ENCODE measurements at places on chromosomes 11 and 22. TPM values are rescaled to one million over a fixed set of nuclear protein-coding genes. Genes with fewer than 3 reads are reported as not detected.

- no peak for DNase-seq
Measured at GRCh38 chr22:44362249-44363012, 49.7 kb upstream of the SHISAL1 start.

DNA sequence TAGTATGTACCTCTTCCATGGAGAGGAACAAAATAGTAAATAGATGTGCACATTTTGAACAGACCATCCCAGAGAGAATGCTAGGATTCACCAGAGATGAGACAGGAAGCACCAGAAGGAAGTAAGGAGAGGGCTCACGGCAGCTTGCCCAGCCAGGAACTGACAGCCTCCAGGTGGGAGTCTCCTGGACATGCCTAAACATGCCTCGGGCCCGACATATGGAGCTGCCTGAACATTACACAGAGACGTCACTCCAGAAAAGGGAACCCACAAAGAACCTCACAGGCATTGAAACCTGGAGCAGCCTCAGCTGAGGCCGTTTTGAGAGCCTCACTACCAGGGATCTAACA is 67.4 kb downstream of the BRD1 start:
- DNase-seq: no peak

FZD4 gene
- 3.0 TPM for total RNA-seq

GRCh38 chr11:121478895-121479697 is 26.3 kb upstream of the SORL1-AS1 start:
- DNase-seq: no peak

DNA sequence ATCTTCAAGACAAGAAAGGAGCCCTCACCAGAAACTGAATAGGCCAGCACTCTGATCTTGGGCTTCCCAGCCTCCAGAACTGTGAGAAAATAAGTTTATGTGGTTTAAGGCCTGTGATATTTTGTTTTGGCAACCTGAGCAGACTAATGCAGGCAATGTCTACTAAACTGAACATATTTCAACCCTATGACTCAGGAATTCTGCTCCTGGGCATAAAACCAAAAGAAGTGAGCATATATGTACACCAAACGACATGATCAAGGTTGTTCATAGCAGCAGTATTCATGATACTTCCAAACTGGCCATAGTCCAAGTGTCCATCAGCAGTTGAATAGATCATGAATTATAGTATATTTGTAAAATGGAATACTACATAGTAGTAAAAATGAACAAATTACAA is 29.0 kb downstream of the CSNK2A3 start:
- DNase-seq: peak; percentile 7

DNA sequence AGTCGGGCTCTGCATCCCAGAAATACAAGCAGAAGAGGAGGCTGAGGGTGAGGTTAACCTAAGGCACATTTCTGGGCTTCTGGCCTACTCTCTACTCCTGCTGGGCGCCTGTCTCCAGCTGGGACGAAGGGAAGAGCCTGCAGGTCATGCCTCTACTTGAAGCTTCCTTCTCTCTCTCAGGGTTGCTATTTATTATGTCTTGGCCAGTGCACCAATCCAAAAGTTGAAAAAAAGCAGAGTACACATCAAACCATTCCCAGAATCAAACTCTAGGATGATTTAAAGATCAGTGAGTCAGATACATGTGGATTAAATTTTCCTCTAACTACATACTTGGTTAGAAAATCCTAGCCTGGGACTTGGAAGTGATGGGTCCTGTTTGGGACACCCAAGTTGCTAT is 60.2 kb upstream of the CDON start:
- DNase-seq: no peak

DNA sequence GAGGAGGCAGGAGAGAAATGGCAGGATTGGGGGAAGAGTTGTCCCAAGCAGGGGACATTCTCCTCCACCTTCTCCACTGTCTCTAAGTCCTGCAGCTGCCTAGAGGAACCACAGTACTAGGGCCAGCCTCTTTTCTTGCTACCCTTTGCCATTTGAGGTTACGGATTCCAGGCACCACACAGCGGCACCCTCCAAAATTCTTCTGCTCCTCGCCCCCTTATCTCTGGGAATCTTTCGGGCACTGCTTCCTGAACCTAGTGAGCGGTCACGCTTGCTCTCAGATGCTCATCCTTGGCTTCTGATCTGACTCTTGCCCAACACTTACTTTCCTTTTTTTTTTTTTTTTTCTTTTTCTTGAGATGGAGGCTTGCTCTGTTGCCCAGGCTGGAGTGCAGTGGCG is 26.6 kb upstream of the XBP1 start:
- no peak for DNase-seq

- peak; percentile 44 for DNase-seq
Measured at GRCh38 chr11:9604134-9604533, 30.7 kb downstream of the WEE1 start.

DNA sequence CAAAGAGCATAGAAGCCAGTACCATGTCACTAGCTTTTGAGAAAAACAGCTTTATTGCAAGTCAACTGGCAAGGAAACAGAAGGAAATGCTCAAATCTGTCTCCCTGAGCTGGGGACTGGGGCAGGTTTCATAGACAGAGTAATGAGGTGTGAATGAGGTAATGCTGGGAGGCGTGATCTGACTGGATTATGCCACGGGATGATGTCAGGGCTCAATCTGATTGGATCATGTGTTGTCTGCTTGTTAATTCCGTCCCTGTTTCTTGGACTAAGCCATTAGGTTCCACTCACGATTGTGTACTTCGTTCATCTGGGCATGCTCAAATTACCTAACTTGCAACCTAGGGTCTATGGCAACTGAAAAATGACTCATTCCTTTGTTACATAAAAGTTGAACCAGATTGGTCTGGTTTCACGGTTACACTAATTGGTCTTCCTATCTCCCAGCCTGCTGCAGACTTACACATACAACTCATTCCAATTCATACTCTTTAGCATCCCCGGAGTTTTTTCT is 20.2 kb upstream of the OR10A5 start:
- DNase-seq: peak; percentile 49

- DNase-seq: no peak
Measured at GRCh38 chr11:34898474-34898873, 17.7 kb downstream of the APIP start.

EHF gene
- not detected for total RNA-seq

Data from HT1080 (cell line).